ENCODE measurements at places on chromosomes 6 and 20. TPM values are rescaled to one million over a fixed set of nuclear protein-coding genes. Genes with fewer than 3 reads are reported as not detected.

Gene F13A1
- 0.05 TPM for polyA plus RNA-seq

Gene PHACTR3
- not detected for polyA plus RNA-seq

Gene CPXM1
- 0.12 TPM for polyA plus RNA-seq

Gene FAM229B
- 10.8 TPM for polyA plus RNA-seq

Gene OPRL1
- 1.3 TPM for polyA plus RNA-seq
